ENCODE measurements at places on chromosomes 16 and 17.

GRCh38 chr17:82848022-82848592, 8.3 kb upstream of the ZNF750 start:
- DNase-seq, result no peak

- no peak for DNase-seq
Measured at GRCh38 chr16:85220125-85220839, 108.0 kb upstream of the CIBAR2 start.

- no peak for DNase-seq
Measured at GRCh38 chr17:20096430-20096829, 87.3 kb downstream of the SPECC1 start.

DNA sequence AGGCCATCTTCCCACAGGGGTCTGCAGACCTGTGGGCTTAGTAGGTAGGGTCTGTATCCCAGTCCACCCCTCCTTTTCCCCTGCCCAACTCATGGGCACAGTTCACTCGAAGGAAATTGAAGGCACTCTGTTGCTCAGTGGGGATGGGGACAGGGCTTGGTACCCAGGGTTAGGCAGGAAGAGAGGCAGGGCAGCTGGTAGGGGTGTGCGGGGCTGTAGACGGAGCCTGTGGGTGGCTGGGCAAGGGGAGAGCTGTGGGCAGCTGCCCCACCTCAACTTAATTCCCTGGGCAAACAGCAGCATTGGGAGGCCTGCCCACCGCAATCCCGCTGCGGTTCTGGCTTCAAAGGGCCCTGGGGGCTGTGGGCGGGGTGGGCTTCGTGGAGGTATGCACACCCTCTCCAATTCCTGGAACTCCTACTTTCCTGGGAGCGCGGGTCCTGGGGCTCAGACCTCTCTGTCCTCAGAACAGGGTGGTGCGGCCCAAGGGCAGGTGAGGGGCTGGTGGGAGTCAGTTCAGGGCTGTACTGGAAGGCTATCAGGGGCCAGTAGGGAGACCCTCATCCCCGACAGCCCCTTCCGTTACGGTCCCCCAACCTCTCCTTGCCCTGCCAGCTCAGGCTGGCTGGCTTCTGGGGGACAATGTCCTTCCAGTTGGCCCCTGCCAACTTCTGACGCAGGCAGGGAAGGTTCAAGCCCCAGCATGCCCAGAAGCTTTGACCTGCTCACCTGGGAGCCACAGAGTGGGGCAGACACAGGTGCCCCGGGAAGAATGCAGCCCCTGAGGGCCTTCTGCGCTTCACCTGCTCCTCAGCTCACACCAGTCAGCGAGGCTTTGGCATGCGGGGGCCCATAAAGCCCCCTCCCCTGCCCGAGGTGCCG, 9.1 kb downstream of the FOXJ1 start:
- no peak for DNase-seq

DNA sequence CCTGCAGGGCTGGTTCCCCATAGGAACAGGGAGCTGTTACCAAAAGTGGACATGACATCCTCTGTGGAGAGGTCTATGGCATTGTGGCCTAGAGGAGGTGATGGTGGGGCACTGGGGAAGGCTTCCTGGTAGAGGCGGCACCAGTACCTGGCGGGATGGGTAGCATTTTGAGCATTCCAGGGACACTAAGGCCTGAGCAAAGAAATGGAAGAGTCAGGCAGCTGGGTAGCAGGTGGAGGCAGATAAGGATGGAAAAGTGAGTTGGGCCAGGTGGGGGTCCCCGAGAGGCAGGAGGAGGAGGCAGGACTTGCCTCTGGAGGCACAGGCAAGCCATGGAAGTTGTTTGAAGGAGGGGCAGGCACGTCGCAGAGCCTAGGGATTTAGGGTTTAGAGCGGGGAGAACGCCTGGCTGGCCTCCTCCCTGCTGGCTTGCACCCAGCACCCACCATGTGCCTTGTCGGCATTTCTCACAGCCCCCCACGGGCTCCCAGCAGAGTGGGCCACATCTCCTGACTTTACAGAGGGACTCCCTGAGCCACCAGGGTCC, 5.1 kb upstream of the ADCY7 start:
- no peak for DNase-seq

- no peak for DNase-seq
Measured at GRCh38 chr17:59378675-59379074, 47.2 kb downstream of the YPEL2 start.

DNA sequence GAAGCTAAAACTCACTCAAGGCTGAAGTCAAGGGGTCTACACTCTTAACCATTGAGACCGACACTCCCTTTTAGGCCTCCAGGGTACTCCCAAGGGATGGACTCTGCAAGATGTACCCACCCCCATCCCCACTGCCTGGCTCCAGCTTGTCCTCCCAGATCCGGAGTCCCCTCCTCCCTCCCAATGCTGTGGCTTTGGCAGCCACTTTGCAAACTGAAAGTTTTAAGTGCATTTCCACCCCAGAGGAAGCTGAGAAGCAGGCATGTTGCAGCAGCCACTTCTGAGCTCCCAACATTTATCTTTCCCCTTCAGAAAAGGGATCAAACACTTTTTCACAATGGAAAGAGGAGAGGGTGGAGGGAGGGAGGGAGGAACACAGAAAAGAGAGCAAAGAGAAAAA, 115.2 kb downstream of the COPRS start:
- DNase-seq, result no peak

- DNase-seq, result no peak
Measured at GRCh38 chr16:11302977-11303376, 21.8 kb upstream of the PRM1 start.

Measured in GM20000 (cell line).